ENCODE measurements at places on chromosomes 5 and 9.

GRCh38 chr5:172835290-172835993 is 1.4 kb downstream of the ERGIC1 start:
- no peak for DNase-seq

DNA sequence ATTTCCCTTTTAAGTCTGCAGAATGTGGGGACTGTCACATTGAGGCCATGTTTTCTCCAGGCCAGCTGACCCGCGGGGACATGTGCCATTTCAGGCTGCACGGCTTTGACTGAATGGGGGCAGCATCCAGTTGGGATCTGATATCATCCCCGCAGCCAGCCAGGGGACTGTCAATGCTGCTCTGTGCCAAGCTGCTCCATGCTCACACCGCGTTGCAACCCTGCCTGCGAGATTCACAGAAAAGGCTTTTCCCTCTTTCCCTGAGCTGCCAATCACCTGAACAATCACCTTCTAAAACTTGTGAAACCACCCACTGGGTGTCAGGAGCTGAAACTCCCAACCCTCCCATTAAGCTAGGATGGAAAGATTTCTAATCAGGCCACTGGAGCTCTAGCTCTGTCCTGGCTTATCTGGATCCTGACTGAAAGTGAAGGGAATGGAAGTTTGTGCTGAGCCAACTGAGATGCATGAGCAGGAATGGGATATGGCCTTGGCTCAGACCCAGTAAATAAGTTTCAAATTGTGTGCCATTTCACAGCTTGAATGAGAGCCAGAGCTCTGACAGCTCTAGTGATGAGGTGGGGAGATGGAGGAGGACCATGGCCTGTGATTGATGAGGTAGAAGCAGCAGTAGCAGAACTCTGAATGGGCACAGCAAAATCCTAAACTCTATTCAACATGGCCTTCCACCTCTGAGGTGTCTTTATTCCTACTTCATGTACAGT is 34.5 kb upstream of the ZNF366 start:
- no peak for DNase-seq

DNA sequence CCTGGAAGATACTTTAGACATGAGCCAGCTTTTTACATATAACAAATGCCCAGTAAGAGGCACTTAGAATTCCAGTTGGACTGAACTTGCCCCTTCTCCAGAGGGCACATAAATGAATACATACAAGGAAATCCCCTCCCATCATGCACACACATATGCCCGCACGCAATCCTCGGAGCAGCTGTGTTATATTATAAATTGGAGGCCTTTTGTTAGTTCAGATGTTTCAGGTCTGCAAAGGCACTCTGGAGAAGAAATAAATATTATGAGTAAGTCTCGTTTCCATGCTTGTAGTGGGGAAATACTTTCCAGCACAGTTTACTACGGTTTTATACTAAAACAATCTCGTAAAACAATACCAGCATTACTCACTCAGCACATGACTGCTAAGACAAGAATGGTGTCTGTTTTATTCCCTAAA is 17.6 kb upstream of the MUSK start:
- DNase-seq, result no peak

DNA sequence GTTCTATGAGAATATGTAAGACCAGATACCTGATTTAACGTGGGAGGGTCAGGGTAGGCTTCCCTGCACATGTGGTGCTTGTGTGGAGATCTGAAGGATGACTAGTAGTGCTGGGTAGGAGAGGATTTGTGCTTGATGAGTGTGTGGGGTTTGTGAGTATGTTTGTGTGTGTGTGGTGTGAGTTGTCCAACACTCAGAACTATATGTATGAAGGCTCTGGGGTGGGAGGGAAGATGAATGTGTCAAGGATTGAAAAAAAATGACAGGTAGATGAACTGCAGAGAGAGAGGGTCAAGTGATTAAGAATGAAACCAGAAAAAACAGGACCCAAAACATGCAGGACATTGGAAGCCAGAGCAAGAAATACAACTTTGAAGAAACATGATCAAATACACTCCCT is 154.6 kb upstream of the NR3C1 start:
- no peak for DNase-seq

- peak; percentile 58 for DNase-seq
Measured at GRCh38 chr9:18829873-18830272, 203.1 kb downstream of the SAXO1 start.

DNA sequence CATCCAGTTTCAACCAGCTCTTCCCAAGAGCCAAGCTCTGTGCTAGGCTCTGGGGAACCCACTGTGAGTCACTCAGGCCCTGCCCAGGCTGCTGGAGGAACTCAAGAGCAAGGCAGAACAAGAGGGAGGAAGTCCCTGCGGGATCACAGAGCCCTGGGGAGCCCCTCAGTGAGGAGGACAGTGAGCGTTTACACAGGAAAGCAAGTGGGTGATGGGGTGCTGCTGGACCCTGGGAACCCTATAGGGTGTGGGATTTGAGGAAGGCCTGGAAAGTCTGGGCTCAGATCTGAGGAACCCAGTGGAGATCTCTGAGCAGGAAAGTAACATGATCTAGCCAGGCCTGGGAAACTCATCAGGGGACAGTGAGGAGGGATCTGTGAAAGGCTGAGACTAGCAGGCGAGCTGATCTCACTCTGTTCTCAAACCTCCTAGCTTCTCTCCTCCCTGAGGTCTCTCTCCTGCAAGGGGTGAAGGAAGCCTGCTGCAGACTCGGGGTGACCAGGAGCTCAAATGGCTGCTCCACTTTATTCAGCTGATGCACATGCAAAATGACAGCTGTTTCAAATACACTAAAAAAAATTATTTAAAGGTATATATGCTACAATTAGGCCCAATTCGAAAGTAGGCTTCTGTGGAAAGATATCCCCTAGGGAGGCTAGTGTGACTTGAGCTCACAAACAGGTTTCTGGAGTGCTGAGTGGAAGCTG is 70.0 kb downstream of the SHB start:
- DNase-seq, result no peak

- DNase-seq, result no peak
Measured at GRCh38 chr9:23551311-23551721, 274.7 kb downstream of the ELAVL2 start.

DNA sequence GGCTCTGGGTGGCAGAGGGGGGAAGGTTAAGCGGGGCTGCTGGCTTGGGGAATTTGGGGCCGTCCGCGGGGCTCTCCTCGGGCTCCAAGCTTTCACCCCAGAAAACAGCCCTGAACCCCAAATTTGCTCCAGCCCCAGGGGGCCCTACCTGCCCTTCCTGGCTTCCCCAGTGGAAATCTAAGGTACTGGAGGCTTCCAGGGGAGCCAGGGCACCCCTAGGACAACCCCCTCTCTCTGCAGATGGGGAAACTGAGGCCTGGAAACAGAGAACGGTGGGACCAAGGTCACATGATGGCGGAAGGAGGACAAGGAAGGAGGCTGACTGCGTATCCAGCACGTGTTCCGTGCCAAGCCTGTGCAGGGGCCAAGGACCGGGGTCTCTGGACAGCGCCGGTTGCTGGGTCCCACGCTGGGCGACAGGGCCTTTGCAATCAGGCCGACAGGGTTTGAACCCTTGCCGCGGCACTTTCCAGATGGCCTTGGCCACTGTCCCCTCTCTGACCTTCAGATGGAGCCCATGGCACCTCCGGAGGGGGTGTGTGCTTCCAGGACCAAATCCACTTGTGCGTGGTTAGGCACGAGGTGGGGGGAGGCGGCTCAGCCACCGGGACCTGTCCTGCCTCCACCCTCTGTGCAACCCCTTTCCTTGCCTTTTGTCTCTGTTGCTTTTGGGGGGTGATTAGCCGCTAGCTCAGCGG is 183.1 kb downstream of the C9orf50 start:
- no peak for DNase-seq

DNA sequence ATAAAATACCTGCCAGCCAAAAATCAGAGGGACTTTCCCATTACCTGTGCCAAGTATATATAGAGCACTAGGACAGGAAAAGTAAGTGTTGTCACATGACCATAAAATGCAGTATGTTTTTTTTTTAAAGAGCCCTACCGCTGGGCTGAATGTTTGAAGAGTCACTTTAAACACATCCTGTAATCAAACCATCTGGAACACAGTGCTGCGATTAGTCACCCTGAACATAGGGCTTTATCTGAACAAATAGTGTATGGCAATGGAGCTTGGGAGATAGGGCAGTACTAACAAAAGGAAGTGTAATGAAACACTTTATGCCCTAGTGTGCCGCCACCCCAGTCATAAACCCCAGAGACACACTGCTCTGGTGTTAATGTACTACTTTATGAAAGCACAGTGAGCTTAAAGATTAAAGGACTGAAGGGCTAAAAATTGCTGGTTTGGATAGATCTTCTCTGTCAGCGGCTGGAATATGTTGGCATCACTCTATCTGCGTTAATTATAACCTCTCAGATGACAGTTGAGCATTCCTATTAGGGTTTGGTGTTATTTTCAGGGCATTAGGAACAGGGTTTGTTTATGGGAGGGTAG is 90.4 kb downstream of the ZNF608 start:
- DNase-seq, result peak; percentile 91

GRCh38 chr5:14440582-14441431 is 140.8 kb upstream of the OTULINL start:
- peak; percentile 36 for DNase-seq

DNA sequence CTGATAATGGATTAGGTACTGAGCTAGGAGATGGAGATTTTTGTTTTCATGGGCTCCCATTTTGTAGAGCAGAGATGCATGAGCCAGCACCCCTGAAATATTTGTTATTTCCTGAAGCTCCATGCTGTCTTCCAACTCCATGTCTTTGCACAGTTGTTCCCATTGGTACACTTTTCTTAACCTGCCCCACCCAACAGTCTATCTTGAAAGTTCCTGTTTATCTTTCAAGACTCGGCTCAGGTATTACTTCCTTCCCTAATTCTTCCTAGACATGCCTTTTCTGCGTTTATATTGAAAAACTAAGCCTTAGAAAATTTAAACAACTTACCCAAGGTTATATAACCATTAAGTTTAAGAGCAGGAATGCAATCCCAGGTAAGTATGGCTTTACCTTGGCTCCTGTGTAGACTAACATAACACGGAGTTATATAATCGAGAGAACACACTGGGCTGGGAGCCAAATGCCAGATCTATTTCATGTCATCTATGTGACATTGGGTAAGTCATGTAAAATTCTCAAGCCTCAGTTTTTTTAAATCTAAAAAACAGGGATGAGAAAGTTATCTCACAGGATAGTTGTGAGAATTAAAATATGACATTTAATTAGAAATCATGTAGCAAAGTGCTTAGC is 67.4 kb downstream of the LIX1 start:
- DNase-seq, result no peak

DNA sequence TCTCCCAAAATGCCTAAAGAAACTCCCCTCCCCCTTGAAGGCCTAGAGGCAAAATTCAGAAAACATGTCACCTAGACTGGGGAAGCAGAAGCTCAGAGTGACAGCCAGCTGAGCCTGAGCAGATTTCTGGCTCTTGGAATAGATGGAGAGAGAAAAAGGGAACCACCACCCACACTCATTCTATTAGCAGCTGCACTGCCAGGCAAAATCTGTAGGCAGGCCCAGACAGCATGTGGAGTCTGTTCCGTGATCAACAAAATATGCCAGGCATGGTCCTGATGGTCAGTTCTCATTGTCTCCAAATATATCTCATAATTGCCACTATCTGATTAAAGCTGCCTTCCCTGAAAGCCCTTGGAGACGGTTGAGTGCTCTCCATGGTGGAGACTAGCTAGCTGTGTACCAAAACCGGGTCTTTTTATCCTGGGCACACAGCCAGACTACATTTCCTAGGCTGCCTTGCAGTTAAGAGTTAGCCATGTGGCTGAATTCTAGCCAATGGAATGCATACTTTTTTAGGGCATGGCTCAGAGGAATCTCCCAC is 131.7 kb upstream of the GPR151 start:
- DNase-seq, result no peak

GRCh38 chr5:72662305-72662704 is 154.2 kb upstream of the TNPO1 start:
- DNase-seq, result no peak

GRCh38 chr5:122351416-122352157 is 39.5 kb downstream of the SNCAIP start:
- peak; percentile 11 for DNase-seq

- no peak for DNase-seq
Measured at GRCh38 chr9:93531374-93531773, 45.0 kb upstream of the PHF2 start.

GRCh38 chr5:73722231-73722630 is 96.2 kb downstream of the ARHGEF28 start:
- DNase-seq, result no peak

GRCh38 chr9:114694719-114695269 is 12.8 kb upstream of the TEX48 start:
- DNase-seq, result no peak

DNA sequence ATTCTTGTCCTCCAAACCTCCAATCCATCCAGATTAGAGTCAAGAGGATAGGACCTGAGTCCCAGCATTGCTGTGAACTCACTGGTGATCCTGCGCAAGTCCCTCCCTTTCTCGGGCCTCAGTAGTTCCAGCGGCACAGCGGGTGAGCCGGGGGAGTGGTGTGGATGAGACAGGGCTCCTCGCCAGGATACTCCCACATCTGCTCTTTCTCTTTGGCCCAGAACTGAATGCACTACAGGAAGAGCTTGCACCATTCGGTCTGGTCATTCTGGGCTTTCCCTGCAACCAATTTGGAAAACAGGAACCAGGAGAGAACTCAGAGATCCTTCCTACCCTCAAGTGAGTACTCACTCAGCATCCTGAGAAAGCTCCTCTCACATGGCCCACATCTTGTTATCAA is 6.3 kb downstream of the GPX3 start:
- no peak for DNase-seq

DNA sequence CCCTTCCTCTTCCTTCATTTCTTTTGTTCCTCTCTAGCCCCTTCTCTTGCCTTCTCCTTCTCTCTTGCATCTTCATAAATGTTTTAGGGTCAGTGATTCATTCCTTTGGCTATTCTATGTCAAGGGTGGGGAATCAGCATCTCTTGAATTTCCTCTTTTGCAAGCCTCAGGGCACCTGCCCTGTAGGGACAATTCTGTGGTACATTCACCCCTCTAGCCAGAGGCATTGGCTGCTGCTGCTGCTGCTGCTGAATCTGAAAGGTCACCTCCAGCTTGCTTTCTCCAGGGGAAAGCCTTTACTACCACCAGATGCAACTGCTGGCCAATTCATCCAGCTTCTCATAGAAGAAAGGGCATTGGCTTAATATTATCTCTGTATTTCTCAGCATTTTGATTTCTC is 87.3 kb downstream of the INSYN2B start:
- DNase-seq, result no peak

- DNase-seq, result peak; percentile 37
Measured at GRCh38 chr5:22852807-22853660, at the start of gene CDH12. Gene CDH12 (minus strand): TSS chr5:22853344.

- DNase-seq, result no peak
Measured at GRCh38 chr5:163815240-163815791, 309.9 kb downstream of the MAT2B start.

DNA sequence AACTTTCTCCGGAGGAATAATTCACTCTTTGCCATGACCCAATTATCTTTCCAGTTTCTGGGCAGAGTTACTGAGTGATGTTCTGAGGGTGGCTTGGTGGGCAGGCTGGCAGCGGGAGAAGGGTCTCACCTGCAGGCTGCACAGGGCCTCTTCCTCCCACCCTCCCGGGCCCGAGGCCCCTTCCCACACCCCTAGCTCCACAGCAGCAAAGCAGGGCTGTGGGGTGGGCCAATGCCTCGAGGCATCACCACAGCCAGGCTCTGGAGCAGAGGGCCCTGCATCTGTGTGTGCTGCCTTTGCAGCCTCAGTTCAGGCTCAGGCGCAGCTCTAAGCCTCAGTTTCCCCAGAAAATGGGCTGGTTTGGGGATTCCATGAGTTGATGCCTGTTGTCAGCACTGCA is 120.2 kb upstream of the FOXD4L5 start:
- DNase-seq, result no peak
